ENCODE measurements at places on chromosomes 7 and 10.

GRCh38 chr10:129962031-129962871, 1.8 kb downstream of the EBF3 start:
- no peak for DNase-seq

GRCh38 chr7:98669329-98670000, 52.4 kb downstream of the NPTX2 start:
- DNase-seq, result peak; percentile 70

- DNase-seq, result no peak
Measured at GRCh38 chr7:143322760-143323633, 7.1 kb downstream of the CLCN1 start.

DNA sequence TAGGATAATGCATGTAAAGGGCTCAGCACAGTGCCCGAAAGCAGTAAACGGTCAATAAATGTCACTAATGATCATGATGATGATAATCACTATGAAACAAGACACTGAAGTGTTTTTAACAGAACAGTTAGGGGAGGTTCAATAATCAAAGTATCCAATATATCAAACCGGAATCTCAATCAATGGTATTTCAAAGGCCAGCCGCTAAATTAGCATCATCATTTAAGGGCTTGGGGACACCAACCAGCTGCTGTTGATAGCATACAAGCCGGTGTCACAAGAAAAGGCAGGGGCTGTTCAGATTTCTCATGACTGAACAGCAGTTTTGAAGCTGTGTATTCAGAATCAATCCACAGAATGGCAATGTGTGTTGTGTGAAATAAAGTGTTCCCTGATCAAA, 316.0 kb upstream of the NPVF start:
- no peak for DNase-seq

DNA sequence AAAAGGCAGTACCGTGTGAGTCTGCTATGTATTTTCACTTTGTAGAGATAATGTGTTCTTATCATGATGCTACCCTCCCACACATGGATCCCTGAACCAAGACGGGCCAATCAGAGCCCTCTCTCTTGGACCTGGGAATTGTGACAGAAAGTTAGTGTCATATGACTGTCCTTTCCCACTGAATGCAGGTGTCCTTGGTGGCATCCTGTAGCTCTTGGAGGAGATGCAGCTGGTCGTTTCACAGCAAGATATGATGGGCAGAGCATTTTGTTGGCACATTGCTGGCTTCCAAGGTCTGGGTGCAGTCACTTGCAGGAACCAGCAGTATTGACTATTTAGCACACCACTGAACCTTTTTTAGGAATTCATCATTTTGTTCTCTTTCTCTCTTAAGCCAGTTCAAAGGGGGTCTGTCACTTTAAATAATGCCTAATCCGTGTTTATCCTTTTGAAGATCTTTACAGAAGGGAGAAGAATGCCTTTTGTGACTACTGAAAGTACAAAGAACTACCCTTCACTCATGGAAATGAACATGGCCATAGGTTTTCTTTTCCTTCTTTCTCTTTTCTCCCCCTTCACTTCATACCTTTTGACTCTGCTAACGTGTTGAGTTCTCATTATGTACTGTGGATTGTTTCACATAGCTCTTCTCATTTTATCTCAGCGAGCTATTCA, 125.1 kb downstream of the PLXDC2 start:
- no peak for DNase-seq

GRCh38 chr10:71465551-71466252, 69.0 kb downstream of the CDH23 start:
- no peak for DNase-seq

- no peak for DNase-seq
Measured at GRCh38 chr10:16192337-16192736, 244.5 kb upstream of the PTER start.

GRCh38 chr7:68718097-68718551, 880.2 kb upstream of the AUTS2 start:
- DNase-seq, result peak; percentile 62

DNA sequence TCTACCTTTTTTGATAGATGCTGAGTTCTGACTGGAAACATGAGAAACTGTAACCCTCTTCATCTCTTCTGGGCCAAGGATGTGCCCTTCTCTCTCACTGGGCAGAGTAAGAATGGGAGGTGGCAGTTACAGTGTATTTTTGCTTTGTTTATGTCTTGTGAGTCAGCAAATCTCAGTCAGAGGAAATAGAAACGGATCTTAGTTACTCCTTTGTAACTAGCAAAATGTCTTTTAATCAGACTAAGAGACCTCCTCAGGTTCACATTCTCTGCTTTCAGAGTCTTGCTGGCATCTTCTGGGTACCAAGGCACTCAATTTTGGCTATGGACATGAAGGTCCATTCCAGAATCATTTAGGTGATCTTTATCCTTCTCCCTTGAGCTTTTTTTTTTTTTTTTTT, 70.9 kb downstream of the HHEX start:
- DNase-seq, result no peak

DNA sequence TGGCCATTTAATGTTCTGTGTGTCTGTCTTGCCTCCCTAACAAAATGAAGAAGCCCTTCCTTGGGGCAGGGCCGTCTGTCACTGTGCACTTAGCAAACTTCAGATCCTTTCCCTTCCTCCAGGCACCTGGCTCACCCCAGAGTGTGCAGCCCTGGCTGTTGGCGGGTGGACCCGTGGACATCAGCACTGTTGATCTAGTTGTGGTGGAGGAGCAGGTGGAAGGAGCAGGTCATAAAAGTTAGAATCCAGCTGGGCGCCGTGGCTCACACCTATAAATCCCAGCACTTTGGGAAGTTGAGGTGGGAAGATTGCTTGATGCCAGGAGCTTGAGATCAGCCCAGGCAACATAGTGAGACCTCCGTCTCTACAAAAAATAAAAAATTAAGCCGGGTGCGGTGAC, 12.7 kb downstream of the RAB19 start:
- no peak for DNase-seq

DNA sequence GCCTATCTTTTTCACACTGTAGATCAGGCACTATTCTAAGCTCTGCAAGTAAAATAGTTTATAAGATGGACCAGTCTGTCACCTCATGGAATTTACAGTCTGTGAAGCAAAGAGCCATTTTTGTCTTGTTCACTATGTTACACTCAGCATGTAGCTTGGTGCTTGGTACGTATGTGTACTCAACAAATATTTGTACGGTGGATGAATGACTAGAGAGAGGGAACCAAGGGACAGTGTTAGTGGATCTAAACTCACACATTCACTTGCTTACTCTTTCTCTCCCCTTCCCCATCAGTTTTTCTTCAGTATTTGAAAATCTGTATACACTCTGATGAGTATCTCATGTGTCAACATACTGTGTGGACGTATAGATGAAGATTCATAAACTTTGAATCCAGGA, 45.9 kb downstream of the PTF1A start:
- no peak for DNase-seq

Measured in NCI-H2171 (cell line).